ENCODE measurements at places on chromosomes 4 and X.
A peak's percentile ranks its signal among the peaks of the same experiment; 100 is the strongest.

GRCh38 chr4:158159718-158160094 lies 13.1 kb downstream of the GASK1B start:
- DNase-seq = no peak

GRCh38 chr4:137359691-137360315 lies 172.5 kb downstream of the PCDH18 start:
- DNase-seq = no peak

- no peak for DNase-seq
Observed at GRCh38 chr4:8617486-8618040, 25.0 kb downstream of the CPZ start.

DNA sequence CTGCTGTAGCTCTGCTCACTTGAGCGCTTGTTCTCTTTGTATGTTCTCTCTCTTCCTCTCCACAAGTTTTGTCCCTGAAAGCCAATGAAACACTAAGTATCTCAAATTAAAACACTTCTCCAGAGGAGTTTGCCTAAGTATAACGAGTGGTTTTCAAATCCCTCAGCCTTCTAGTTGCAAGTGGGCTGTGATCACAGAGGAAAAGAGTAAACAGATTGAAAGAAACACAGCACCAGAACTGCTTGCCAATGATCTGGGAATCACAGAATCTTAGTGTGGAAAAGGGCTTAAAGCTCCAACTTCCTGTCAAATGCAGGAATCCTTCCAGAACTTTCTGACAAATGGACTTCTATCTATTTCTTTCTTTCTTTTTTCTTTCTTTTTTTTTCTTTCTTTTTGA lies 4.8 kb upstream of the PRSS12 start:
- DNase-seq = no peak

DNA sequence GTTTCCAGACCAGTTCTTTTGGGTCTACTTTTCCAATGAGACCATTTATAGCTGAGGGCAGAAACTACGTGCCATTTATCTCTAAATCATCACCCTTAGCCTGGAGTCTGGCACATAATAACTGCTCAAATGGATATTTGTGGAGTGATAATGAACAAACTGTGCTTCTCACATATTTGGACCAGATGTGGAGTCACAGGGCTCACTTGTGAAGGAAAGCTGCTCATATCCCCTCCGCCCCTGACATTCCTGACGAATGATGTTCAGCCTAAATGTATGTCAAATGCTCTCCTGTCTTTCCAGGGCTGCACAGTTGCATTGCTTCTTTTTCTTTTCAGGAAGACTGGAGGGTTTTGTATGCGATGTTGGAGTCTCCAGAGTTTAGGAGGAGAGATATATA lies 110.1 kb downstream of the GBA3 start:
- DNase-seq = no peak

DNA sequence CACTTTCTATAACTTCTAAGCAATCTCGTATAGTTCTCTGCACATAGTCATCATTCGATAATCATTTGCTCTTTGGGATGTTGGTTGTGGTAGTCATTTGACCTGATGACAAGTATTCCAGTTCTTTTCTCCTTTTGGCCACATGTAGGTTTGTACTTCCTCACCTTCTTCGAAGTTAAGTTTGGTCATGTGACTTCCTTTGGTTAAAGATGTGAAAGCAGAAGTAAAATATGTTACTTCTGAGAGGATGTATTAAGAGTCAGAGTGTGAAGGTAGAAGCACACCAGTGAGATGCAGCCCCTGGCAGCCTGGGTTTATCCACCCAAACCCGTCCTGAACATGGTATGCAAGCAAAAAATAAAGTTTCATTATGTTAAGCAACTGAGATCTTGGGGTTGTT lies 48.9 kb upstream of the ZNF518B start:
- DNase-seq = no peak

- DNase-seq = no peak
Observed at GRCh38 chr4:83067058-83067639, 32.2 kb downstream of the COPS4 start.

GRCh38 chr4:48578132-48578968 lies 88.3 kb downstream of the ZAR1 start:
- peak; percentile 23 for DNase-seq

DNA sequence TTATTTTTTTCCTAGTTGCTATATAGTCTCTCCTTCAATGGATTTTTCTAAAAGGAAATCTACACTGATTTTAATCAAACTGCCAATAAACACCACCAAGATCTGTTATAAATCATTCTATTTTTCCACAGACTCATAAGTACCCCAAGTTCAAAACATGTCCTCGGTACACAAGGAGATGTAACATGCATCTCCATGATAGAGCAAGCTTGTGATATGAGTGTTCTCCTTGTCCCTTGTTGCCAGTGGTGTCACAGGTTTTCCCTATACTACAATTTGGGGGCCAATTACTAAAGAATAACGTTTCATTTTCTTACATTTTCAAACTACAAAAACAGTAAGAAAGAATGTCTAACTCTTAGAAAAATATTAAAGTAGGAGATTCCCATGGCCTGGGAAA lies 491 bp downstream of the ARHGEF6 start:
- DNase-seq = no peak

GRCh38 chr4:94722748-94723147 lies 35.0 kb upstream of the BMPR1B start:
- no peak for DNase-seq

- DNase-seq = no peak
Observed at GRCh38 chr4:118816538-118817177, 19.3 kb downstream of the SEC24D start.

GRCh38 chr4:185666156-185666555 lies 130.8 kb upstream of the PDLIM3 start:
- DNase-seq = no peak

- DNase-seq = no peak
Observed at GRCh38 chr4:24143741-24144140, 253.9 kb upstream of the PPARGC1A start.

DNA sequence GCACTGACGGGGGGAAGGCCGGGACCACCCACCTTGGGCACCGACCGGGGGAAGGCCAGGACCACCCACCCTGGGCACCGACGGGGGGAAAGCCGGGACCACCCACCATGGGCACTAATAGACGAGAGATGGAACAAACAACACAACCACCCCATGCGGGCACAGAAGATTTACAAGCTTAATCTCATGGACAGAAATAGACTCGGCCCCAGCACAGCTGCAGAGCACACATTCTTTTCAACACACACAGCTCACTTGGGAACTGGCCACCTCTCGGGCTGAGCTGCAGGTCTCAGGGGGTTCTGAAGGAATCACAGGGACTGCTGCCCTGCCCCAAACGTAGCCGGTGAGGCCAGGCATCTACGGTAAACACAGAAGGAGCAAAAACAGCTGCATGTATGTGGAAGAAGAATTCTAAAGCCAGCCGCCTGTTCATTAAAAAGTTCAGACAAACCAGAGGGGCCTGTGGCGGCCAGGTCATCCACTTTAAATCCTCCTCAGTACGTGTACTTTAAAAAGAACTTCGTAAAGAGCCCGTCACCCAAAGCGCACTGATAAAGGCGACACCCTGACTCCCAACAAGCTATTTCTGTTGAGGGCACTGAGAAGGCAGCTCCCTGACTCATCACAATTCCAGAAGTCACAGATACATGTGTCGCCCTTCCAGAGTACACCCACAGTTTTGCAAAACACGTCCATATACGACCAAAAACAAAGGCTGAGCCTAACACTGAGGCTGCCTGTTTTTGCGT lies 17.7 kb downstream of the PPP2R3B start:
- no peak for DNase-seq

DNA sequence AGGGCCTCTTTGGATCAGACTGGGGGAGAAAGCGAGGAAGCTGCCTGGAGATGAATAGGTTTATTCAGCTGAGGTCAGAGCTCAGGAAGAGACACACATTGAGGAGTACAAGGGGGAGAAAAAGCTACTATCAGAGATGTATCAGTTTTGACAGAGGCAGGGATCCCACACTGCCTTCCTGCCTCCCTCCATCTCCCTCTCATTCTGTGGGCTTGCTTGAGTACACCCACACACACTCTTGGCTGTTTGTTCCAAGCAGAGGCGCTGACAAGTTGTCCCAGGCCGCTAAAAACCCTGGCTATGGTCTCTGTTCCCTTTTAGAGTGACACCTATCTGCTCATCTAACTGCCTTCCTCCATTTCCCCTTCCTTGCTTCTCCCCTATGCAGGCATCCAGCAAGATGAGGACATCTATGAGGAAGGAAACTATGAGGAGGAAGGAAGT lies 5.2 kb downstream of the TSPYL2 start:
- DNase-seq = no peak

- DNase-seq = no peak
Observed at GRCh38 chr4:93317057-93317456, 511.5 kb upstream of the ATOH1 start.

DNA sequence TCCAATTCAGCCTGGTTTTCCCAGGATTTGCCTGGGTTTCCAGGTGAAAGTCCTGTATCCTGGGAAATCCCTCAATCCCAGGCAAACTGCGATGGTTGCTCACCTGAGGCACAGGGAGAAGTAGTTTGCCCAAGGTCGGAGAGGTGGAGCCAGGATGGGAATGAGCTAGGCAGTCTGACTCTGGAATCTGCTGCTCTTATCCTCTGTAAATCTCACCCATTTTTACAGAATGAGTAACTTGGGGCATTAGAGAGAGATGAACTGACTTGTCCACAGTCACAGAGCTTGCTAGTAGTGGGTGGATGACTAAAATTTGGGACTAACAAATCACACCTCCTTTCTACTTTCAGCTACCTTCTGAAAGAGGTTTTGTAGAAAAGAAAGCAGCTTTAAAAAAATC lies 9.8 kb upstream of the ARX start:
- no peak for DNase-seq

GRCh38 chr4:79253924-79254323 lies 71.9 kb downstream of the NAA11 start:
- no peak for DNase-seq

DNA sequence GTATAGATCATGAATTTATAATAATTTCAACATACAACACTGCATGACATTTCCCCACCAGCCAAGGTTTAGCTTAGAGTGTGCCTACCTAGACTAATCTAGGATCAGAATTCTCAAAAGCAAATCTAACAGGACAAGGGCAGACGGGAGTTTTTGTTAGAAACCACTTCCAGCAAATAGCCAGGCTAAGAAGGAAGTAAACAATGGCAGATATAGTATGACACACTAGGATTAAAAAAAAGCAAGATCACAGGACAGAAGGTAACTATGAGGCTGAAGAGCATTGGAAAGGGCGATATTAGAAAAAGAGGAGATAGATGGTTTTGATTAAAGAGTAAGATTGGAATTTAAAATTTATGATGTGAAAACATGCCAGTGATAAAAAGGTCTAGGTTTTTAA lies 124.8 kb downstream of the LRBA start:
- no peak for DNase-seq

GRCh38 chr4:53937327-53937726 lies 127.1 kb downstream of the CHIC2 start:
- DNase-seq = no peak

GRCh38 chr4:115871596-115871995 lies 758.2 kb upstream of the NDST4 start:
- no peak for DNase-seq
